ENCODE measurements at places on chromosomes 13 and 19. TPM values are rescaled to one million over a fixed set of nuclear protein-coding genes. Genes with fewer than 3 reads are reported as not detected.

- H3K4me1 ChIP-seq, result no peaks in the 10 kb centered on the region
- H3K36me3 ChIP-seq, result no peaks in the 10 kb centered on the region
- no peaks in the 10 kb centered on the region for H3K27me3 ChIP-seq
- no peak overlapping the region for H3K27ac ChIP-seq
- no peak overlapping the region for H3K4me3 ChIP-seq
Measured at GRCh38 chr13:67175836-67176459, 54.2 kb downstream of the PCDH9 start.

GRCh38 chr13:28734906-28735305 lies 16.1 kb upstream of the SLC46A3 start:
- H3K4me3 ChIP-seq, result no peak overlapping the region
- H3K4me1 ChIP-seq, result no peaks in the 10 kb centered on the region
- H3K27me3 ChIP-seq, result no peaks in the 10 kb centered on the region
- H3K27ac ChIP-seq, result no peak overlapping the region

DNA sequence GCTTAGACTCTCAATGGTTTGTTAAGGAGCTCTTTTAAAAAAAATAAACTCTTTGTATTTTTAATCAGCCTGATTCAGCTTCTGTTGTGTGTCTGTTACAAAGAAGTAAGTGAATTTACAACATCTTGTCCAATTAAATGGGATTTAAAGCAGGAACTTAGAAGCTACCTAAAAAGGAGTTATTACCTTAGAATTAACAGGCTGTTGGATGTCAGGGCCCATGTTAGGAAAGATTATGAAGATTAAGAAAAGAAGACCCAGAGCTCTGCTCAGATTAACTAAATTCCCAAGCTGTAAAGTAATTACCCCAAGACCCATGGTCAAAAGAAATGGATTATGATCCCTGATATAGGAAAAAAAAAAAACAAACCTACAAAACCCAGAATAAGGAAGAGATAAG lies 44.1 kb upstream of the ZNF780A start:
- DNase-seq, result no peak
- H3K4me3 ChIP-seq, result no peak overlapping the region
- no peaks in the 10 kb centered on the region for H3K36me3 ChIP-seq
- no peaks in the 10 kb centered on the region for H3K4me1 ChIP-seq
- H3K27me3 ChIP-seq, result peaks cover 4% of the 10 kb centered on the region

PALM gene
- polyA plus RNA-seq, result 1.0 TPM

- peaks cover 21% of the 10 kb centered on the region for H3K4me1 ChIP-seq
- no peak overlapping the region for H3K4me3 ChIP-seq
- no peaks in the 10 kb centered on the region for H3K27me3 ChIP-seq
- no peak for DNase-seq
- H3K36me3 ChIP-seq, result peaks cover 4% of the 10 kb centered on the region
Measured at GRCh38 chr13:113813749-113814434, 50.0 kb downstream of the GAS6 start.

- H3K27ac ChIP-seq, result peak overlapping the region; percentile 75
- H3K27me3 ChIP-seq, result no peaks in the 10 kb centered on the region
- DNase-seq, result peak; percentile 96
- H3K4me1 ChIP-seq, result peaks cover 16% of the 10 kb centered on the region
Measured at GRCh38 chr13:20814224-20814910, 40.6 kb upstream of the EEF1AKMT1 start.

DNA sequence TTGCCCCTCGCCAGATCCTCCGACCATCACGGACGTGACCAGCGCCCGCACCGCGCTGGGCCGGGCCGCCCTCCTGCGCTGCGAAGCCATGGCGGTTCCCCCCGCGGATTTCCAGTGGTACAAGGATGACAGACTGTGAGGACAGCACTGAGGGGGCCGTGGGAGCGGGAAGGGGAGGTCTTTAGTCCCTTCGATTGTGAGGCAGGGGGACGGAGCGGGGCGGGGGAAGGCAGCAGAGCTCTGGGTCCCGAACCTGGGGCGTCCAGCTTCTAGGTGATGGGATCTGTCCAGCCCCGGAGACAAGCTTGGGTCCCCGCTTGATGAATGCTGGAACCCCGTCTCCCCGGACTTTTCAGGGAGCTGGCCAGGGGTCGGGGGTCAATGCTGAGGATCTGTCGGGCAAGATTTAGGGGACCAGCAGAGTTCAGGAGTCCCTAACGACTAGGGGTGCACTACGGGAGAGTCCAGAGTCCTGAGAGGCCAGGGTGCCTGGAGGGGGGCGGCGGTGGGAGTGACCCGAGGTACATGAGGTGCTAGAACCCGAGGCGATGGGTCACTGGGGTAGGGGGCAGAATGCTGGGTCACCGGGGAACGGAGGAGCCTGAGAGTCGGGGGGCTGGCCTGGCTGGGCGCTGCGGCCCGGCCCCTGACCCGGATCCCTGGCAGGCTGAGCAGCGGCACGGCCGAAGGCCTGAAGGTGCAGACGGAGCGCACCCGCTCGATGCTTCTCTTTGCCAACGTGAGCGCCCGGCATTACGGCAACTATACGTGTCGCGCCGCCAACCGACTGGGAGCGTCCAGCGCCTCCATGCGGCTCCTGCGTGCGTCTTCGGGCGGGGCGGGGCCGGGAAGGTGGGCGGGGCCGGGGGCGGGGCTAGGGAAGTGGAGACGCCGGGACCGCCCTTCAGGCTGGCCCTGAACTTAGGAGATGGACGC lies 14.6 kb downstream of the VSIG10L start:
- H3K27ac ChIP-seq, result no peak overlapping the region
- no peaks in the 10 kb centered on the region for H3K4me1 ChIP-seq
- H3K27me3 ChIP-seq, result no peaks in the 10 kb centered on the region
- DNase-seq, result no peak
- no peaks in the 10 kb centered on the region for H3K36me3 ChIP-seq
- no peak overlapping the region for H3K4me3 ChIP-seq

FXYD3 gene
- not detected for polyA plus RNA-seq

GRCh38 chr13:49146950-49147355 lies 73.2 kb upstream of the MLNR start:
- H3K4me1 ChIP-seq, result no peaks in the 10 kb centered on the region
- no peaks in the 10 kb centered on the region for H3K27me3 ChIP-seq
- DNase-seq, result peak; percentile 69
- peak overlapping the region; percentile 18 for H3K27ac ChIP-seq

DNA sequence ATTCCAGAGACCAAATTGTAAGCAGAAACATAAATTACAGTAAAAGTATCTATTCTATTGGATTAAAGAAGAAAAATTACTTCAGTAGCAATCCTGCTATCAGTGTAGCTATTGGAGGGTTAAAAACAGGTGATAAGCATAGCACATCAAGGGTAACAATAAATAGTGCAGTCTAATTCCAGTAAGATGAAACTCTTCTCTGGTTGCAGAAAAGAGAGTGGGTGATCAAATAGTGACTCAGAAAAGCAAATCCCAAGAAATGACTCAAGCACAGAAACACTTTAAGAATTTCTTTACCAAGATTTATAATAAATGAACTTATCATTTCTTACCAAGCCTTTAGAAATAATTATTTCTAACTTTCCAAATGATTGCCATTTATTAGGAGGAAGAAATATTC lies 135.7 kb downstream of the LMO7 start:
- DNase-seq, result peak; percentile 93
- H3K4me1 ChIP-seq, result peaks cover 16% of the 10 kb centered on the region
- no peaks in the 10 kb centered on the region for H3K27me3 ChIP-seq
- H3K4me3 ChIP-seq, result no peak overlapping the region
- no peaks in the 10 kb centered on the region for H3K36me3 ChIP-seq

PIK3R2 gene
- polyA plus RNA-seq, result 29.5 TPM

DNA sequence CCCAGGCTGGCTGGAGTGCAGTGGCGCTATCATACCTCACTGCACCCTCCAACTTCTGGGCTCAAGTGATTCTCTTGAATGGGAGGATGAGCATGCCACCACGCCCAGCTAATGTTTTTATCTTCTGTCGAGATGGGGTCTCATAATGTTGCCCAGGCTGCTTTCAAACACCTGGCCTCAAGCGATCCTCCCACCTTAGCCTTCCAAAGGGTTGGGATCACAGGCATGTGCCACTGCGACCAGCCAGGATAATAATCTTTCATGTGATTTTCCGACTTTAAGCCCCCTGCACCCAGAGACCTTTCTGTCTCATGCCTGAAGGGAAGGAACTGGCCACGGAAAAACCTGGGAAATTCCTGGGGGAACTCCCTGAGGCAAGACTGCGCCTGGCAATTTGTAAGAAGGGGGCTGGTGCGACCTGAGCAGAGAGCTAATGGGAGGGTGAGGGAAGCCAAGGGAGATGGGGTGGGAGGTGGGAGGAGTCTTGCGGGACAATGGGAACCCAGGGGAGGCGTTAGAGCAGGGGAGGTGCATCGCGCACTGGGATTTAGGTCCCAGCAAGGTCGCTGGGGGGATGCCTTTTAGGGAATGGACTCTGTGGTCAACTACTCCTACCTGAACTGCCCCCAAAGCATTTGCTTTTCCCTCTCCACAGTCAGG lies 1.2 kb upstream of the CCDC124 start:
- peak; percentile 6 for DNase-seq
- H3K36me3 ChIP-seq, result peaks cover 2% of the 10 kb centered on the region
- no peaks in the 10 kb centered on the region for H3K27me3 ChIP-seq
- H3K27ac ChIP-seq, result no peak overlapping the region

ZNF708 gene
- 2.5 TPM for polyA plus RNA-seq

DNA sequence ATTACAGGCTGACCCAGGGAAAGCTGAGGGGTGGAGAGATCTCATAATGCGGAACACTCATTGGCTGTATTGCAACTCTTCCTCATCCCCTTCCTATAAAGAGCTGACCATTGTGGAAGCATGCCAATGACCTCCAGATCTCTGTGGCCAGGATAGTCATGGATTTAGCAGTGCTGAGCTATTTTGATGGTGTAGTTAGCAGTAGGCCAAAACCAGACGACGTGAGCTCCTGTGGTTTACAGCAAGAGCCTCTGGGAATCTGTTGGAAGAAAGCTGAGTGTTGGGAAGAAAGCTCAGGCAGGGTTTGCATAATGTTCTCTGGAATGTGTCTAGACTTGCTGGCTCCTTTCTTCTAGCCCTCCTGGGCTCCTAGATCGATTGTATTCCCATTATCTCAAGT lies 187.5 kb upstream of the GPC6 start:
- peak; percentile 32 for DNase-seq
- no peaks in the 10 kb centered on the region for H3K27me3 ChIP-seq
- H3K36me3 ChIP-seq, result no peaks in the 10 kb centered on the region
- no peak overlapping the region for H3K27ac ChIP-seq

- H3K36me3 ChIP-seq, result peaks cover 19% of the 10 kb centered on the region
- no peak overlapping the region for H3K4me3 ChIP-seq
- no peak overlapping the region for H3K27ac ChIP-seq
- no peaks in the 10 kb centered on the region for H3K27me3 ChIP-seq
- no peak for DNase-seq
Measured at GRCh38 chr13:45333251-45333976, 7.6 kb downstream of the TPT1 start.

RNF17 gene
- not detected for polyA plus RNA-seq

DNA sequence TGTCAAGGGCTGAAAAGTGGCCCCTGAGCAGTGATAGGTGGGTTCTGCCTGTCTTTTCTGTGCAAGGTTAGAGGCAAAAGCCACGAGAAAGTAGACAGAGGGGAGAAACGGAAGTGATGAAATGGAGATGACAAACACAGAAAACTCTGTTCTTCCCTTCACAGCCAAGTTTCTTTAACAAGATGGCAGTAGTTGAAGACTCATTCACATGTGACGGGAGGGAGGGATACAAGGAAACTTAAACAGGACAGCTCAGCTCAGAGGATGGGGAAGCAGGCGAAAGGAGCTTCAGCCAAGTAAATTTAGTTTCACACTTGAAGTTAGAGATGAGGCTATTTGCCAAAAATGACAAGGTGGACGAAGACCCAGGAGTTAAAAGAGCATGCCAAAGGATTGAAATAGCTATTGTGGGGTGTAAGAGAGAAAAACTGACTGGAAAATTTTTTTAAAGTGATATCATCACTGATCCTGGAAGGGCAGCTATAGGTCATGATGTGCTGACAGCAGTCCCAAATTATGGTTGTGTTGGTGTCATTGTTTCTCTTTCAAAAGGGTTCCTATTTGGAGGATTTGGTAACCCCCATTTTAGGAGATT lies 347.9 kb downstream of the EFNB2 start:
- no peaks in the 10 kb centered on the region for H3K36me3 ChIP-seq
- H3K4me1 ChIP-seq, result no peaks in the 10 kb centered on the region
- no peak overlapping the region for H3K27ac ChIP-seq
- no peak for DNase-seq
- no peak overlapping the region for H3K4me3 ChIP-seq
- no peaks in the 10 kb centered on the region for H3K27me3 ChIP-seq

- DNase-seq, result no peak
- H3K27me3 ChIP-seq, result no peaks in the 10 kb centered on the region
- no peak overlapping the region for H3K27ac ChIP-seq
Measured at GRCh38 chr13:51346397-51346796, 6.9 kb downstream of the SERPINE3 start.

CERS1 gene
- 0.23 TPM for polyA plus RNA-seq

- no peak for DNase-seq
- no peaks in the 10 kb centered on the region for H3K27me3 ChIP-seq
- no peak overlapping the region for H3K4me3 ChIP-seq
- no peaks in the 10 kb centered on the region for H3K36me3 ChIP-seq
- H3K4me1 ChIP-seq, result no peaks in the 10 kb centered on the region
Measured at GRCh38 chr13:90746230-90746629, 601.3 kb upstream of the MIR17HG start.

DNA sequence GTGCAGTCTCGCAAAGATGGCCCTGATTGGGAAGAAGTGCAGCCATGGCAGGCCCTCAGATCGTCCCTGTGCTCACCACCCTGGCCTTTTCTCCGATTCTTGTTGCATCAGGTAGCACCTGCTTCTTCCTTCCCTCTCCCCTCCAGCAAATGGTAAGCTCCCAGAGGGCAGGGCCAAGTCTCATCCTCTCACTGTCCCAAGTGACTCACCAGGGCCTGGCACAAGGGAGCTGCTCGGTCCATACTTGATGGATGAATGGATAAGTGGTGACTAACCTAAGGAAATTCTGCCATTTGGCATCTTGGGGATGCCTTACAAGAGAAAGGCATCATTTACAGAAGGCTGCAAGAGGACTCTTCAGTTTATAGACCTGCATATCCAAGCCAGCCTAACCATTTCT lies 84.9 kb downstream of the ZIC5 start:
- H3K36me3 ChIP-seq, result no peaks in the 10 kb centered on the region
- H3K4me3 ChIP-seq, result no peak overlapping the region
- no peaks in the 10 kb centered on the region for H3K27me3 ChIP-seq

GRCh38 chr19:31301306-31301980 lies 47.8 kb downstream of the TSHZ3 start:
- no peaks in the 10 kb centered on the region for H3K4me1 ChIP-seq
- no peak overlapping the region for H3K4me3 ChIP-seq
- H3K36me3 ChIP-seq, result peaks cover 4% of the 10 kb centered on the region
- no peak overlapping the region for H3K27ac ChIP-seq
- no peak for DNase-seq

NR2C2AP gene
- 4.6 TPM for polyA plus RNA-seq

CLEC17A gene
- 0.02 TPM for polyA plus RNA-seq

FUT2 gene
- polyA plus RNA-seq, result not detected

SPACA4 gene
- not detected for polyA plus RNA-seq

SGCG gene
- 0.14 TPM for polyA plus RNA-seq

LYPD5 gene
- polyA plus RNA-seq, result 0.37 TPM

- no peak overlapping the region for H3K27ac ChIP-seq
- no peak for DNase-seq
- no peaks in the 10 kb centered on the region for H3K36me3 ChIP-seq
- no peaks in the 10 kb centered on the region for H3K27me3 ChIP-seq
Measured at GRCh38 chr19:2963122-2963521, 14.2 kb upstream of the TLE6 start.

- H3K27ac ChIP-seq, result no peak overlapping the region
- peaks cover 20% of the 10 kb centered on the region for H3K27me3 ChIP-seq
Measured at GRCh38 chr13:110576070-110576394, 14.5 kb upstream of the RAB20 start.

All from fibroblast of lung (primary cell).